ENCODE measurements at places on chromosomes 5 and 9.

DNA sequence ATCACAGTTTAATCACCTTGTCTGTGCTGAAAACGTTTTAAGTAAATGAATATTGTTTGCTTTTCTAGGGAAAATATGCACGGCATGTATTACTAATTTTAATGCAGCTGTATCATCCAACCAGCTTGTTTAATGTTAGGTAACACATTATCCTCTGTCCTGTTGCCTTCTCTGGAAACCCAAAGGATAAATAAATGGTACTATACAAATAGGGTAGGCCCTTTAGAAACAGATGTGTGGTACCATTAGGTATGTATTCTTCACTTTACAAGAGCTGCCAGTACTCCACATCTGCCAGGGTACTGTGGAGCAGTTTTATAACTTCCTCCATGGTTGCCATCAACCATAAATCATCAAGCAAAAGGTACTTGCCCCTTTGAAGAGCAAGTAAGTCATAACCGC, 42.9 kb downstream of the FAF2 start:
- no peak for DNase-seq

GRCh38 chr5:454936-455335, 12.0 kb downstream of the EXOC3 start:
- no peak for DNase-seq

DNA sequence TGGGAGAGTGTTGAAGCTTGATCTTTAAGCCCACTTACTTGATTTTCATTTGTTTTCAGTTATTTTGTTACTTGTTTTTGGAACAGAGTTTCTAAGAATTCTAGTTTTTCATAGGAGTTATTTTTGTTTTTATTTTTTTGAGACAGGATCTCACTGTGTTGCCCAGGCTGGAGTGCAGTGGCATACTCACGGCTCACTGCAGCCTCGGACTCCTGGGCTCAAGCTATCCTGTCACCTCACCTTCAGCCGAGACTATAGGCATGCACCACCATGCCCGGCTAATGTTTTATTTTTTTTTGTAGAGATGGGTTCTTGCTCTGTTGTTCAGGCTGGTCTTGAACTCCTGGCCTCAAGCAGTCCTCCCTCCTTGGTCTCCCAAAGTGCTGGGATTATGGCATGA, 6.3 kb downstream of the ERBIN start:
- no peak for DNase-seq

DNA sequence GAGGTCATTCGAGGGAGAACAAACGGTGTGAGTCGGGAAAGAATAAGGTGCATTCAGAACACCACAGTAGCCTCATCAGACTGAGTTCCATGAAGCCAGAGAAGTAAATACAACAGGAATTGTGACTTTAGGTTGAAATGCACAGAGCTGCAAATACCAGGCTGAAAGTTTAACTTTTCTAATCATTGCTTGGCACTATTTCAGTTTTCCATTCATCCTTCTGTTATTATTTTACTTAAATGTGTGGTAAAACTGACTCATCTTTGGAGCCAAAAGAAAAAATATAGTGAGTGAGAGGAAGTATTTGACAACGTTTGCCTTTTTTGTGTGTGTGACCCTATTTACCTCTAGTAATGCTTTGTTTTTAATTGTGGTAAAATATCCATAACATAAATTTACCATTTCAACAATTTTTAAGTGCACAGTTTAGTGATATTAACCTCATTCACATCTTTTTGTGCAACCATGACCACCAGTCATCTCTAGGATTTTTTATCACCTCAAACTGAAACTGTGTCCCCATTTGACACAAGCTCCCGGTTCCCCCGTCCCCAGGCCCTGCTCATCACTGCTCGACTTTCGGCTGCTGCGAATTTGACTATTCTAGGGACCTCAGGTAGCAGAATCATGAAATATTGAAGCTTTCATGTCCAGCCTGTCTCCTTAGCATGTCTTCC, 166.8 kb downstream of the HSD17B3 start:
- no peak for DNase-seq

DNA sequence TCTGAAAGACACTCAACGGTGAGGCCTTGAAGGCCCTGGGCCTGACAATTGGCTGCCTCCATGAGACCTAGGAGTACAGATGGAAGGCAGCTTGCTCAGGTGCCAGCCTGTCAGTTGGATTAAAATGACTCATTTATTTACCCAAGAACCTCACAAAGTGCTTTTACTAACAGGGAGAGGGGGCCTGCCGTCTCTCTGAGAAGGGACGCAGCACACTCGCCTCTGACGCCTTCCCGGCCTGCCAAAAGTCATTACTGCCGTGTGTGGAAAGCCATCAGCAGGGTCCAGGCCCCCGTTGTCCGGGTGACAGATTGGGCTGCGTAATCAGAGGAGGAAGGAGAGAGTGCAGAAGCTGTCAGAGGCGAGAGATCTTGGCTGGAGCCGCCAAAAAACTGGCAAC, 32.4 kb downstream of the DDX31 start:
- DNase-seq, result no peak
